AG04450 (cell line): ENCODE measurements at places on chromosomes 6 and 20. TPM values are rescaled to one million over a fixed set of nuclear protein-coding genes. Genes with fewer than 3 reads are reported as not detected.

- no peak for DNase-seq
These were observed 50.1 kb downstream of the PHF3 start for GRCh38 chr6:63685446-63686379.

Gene TTLL9
- not detected in 2 replicates for polyA plus RNA-seq

- no peak for DNase-seq
These were observed 42.2 kb downstream of the TBC1D7 start for GRCh38 chr6:13286181-13286580.

- DNase-seq, result no peak
These were observed 40.3 kb upstream of the XRN2 start for GRCh38 chr20:21262812-21263211.

- DNase-seq, result no peak
These were observed 2.1 kb downstream of the CTSZ start for GRCh38 chr20:59004763-59005522.

Gene MEI4
- not detected in 2 replicates for polyA plus RNA-seq

GRCh38 chr20:7375905-7376304 is 564.4 kb downstream of the HAO1 start:
- no peak for DNase-seq

- no peak for DNase-seq
These were observed 2.9 kb upstream of the TFB1M start for GRCh38 chr6:155317186-155317585.

GRCh38 chr6:711925-712324 is 19.0 kb upstream of the EXOC2 start:
- no peak for DNase-seq
